ENCODE measurements at places on chromosomes 11 and 22.

DNA sequence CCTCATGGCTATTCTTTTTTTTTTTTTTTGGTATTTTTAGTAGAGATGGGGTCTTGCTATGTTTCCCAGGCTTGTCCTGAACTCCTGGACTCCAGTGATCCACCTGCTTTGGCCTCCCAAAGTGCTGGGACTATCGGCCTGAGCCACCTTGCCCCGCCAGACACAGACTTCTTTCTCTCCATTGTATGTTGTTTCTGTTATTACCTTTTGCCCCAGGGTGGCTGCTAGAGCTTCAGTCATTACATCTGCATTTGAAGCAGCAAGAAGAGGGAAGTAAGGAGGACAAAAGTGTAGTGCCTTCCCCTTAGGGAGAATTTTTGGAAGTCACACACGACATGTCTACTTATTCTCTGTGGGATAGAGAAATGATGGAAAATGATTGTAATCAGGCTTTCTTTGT lies 10.1 kb upstream of the OSBP start:
- no peak for DNase-seq

DNA sequence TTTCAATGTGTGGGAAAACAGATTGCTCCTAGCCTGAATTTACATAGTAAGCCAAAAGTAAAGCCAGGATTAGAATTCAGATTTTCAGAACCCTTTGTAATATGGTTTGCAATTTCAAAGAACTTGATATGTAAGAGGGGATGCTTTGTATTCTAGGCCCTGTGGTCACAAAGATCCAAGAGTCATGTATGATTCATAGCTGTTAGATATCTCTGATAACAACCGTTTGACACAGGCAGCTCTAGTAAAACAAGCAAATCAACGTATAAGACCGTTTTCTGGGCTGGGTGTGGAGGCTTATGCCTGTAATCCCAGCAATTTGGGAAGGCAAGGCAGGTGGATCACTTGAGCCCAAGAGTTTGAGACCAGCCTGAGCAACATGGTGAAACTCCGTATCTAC lies 79.6 kb downstream of the EMSY start:
- no peak for DNase-seq

GRCh38 chr11:1994121-1994520 lies 3.5 kb downstream of the H19 start:
- no peak for DNase-seq

DNA sequence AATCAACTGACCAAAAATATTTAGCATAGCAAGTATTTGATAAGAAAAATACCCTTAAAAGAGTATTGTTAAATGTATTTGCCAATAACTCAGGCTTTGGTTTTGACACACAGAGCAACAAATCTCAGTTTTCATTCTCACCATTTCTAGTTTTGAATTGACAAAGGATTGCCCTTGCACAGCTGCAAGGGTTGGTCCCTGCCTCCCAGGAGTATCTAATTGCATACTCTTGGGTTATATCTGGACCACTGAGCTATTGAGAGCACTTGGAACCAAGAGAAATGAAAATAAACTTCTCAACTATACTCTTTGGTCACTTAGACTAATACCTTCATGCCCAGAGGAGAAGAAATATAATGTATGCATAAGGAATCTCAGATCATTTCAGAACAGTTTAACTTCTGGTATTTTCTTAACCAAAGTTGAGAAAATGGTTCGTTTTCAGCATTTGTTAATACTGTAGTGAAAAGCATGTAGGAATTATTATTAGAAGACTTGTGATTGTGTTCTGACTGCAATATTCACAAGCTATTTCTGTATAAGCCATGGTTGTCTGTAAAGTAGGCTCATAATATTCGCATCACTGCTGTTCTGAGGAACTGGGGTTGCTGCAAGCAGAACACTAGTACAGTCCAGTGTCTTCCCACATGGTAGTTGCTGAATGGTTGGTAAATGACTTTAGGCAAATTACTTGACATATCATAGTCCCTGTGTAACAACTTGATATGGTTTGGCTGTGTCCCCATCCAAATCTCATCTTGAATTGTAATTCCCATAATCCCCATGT lies 7.9 kb downstream of the C2CD3 start:
- DNase-seq, result no peak

GRCh38 chr11:27041141-27041899 lies 705 bp downstream of the BBOX1 start:
- no peak for DNase-seq

GRCh38 chr22:46734830-46735453 lies 3.1 kb downstream of the CERK start:
- DNase-seq, result no peak

- DNase-seq, result no peak
Measured at GRCh38 chr11:11344045-11344444, 9.0 kb downstream of the CSNK2A3 start.

DNA sequence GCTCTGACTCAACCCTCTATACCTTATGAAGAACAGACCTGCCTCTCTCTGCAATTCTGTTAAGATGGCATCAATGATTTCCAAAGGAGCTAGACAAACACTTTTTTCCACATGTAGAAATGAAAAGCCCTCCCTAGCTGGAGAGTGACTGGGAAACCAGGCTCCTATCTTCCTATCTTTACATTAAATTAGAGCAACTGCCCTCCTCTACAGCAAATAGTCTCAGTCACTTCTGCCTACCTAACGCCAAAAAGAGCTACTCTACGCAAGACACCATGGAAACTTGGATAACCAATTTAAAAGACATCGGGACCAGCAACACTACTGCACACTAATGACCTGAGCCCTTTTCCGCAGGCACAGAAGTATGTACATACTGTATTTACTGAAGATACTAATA lies 84.8 kb downstream of the MICAL3 start:
- no peak for DNase-seq

DNA sequence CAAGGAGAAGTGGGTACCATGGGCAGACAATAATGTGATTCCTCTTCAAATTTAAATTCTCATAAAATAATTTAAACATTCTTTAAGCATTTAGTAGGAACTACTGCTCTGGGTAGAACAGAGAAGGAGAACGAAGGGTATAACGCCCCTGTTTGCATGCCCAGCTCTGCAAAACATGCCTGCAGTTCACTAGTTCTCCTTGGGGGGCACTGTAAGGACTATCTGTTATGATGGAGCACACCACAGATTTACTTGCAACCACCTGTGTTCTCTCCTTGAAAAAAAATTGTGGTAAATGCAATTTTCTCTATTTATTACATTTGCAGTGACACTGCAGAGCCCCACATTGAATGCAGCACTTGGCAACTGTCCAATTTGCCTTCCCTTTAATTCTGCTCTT lies 100.3 kb downstream of the GUCY1A2 start:
- no peak for DNase-seq

DNA sequence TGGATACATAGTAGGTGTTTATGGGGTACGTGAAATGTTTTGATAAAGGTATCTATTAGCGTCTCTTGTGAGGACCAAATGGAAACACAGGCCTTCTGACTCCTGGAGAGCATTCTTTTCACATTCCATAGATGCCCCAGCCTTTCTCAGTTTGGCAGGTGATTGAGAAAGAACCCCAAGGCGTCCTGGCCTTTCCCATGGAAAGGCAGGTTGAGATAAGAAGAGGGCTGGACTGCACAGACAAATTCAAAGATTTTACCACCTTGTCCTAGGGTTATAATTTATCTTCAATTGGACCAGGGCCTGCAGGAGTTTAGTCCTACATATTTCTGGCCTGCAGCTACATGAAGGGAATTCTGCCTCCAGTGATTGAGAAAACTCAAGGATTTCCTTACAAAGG lies 661 bp upstream of the OLFML1 start:
- DNase-seq, result no peak

GRCh38 chr22:46012881-46013281 lies 35.9 kb upstream of the WNT7B start:
- no peak for DNase-seq

GRCh38 chr11:120674542-120674941 lies 163.0 kb downstream of the GRIK4 start:
- DNase-seq, result no peak

- no peak for DNase-seq
Measured at GRCh38 chr11:121191818-121192217, 90.8 kb downstream of the TECTA start.

- DNase-seq, result no peak
Measured at GRCh38 chr22:37473437-37473946, 12.7 kb downstream of the MFNG start.

- no peak for DNase-seq
Measured at GRCh38 chr11:44595964-44596381, 30.5 kb downstream of the CD82 start.

All from HCEC 1CT (cell line).